ENCODE measurements at places on chromosomes 13 and 19. TPM values are rescaled to one million over a fixed set of nuclear protein-coding genes. Genes with fewer than 3 reads are reported as not detected.

The C13orf42 gene
- total RNA-seq: not detected

The CAPN12 gene
- 3.5 TPM for total RNA-seq

The COL5A3 gene
- total RNA-seq: 0.57 TPM

The KLK11 gene
- total RNA-seq: not detected

DNA sequence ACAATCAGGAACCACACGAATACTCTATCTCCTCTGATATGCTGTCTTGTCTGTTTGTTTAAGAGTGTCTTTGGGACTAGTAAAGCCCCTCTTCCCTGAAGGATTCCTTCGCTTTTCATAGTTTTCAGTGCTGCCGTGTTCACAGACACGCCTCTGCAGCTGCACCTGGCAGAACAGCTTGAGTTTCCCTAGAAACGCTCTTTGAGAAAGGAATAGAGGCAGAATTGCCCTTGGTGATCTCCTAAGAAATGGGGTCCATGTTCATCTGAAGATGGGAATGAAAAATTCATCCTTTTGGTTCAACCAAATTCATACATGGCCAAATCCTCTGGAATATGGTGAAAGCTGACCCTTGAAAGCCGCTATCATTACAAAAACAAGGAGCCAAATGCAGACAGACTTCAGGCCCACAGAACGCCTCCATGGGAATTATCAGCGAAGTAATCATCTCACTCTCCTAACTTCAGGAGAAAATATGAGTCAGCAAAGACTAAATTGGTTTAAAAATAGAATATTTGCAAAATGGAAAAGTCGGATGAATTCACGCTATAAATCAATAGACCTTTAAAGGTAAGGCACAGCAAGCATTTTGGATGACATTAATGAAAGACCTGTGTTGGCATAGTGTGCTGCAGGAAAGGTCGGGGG is 5.5 kb downstream of the SACS start:
- DNase-seq: no peak

GRCh38 chr13:30158774-30159445 is 148.4 kb downstream of the KATNAL1 start:
- DNase-seq: peak; percentile 43

DNA sequence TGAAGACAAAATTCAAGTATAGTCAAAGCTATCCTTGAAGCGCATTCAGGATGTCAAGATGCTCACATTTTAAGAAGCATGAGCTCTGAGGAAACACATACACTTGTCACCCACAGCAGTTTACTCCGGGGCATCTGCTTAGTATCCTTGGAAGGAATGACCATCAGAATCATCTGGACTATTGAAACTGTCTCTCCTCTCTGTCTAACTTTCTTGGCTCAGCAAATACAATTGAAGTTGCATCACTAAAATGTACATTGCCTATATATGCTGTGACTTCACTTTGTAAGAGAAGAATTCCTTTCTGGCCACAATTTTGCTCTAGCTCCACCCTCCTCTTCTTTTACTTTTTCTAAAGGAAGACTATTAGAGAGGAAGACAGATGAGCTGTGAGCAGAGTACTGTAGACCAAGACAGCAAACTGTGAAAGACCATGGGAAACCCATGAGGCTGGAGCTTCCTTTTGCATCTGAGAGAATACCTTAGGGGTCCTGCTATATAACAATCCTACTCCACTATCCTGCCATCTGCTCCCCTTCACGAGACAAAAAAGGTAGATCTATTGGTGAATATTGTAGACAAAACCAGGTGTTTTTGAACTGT is 906.3 kb downstream of the PCDH9 start:
- no peak for DNase-seq

DNA sequence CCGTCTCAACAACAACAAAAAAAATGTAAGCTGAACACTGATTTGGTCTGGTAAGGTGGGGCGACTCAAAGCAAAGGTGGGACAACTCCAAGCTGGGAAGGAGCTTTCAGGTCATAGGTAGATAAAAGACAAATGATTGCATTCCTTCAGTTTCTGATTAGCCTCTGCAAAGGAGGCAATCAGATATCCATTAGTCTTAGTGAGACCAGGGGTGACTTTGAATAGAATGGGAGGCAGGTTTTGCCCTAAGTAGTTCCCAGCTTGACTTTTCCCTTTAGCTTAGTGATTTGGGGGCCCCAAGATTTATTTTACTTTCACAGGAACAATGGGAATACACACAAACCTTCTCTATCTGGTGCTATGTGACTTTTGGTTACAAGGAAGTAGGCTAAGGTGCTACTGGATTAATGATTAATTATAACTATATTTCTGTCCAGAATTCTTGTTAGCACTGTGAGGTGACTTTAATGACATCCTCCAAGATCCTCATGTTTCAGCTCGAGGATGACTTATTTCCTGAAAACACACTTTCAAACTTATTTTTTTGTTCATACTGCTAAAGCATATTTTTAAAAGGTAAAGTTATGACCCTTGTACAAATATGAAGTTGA is 10.6 kb upstream of the MTRF1 start:
- DNase-seq: no peak

- no peak for DNase-seq
These were observed 9.0 kb downstream of the LSM14A start for GRCh38 chr19:34181111-34181864.

DNA sequence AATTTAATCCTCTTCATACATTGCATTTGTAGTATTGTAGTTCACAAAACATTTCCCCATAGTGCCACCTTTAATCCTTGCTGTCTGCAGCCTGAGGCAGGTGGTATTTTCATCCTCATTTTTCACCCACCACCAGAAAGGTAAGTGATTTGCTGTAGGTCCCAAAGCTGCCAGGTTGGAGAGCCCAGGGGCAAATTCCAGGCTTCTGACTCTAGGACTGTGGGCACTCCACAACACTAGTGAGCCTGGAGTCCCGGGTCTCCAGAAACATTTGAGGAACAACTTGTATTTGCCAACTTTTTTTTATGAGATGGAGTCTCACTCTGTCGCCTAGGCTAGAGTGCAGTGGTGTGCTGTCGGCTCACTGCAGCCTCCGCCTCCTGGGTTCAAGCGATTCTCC is 6.2 kb downstream of the ILF3 start:
- DNase-seq: no peak

Measured in activated CD4-positive, alpha-beta T cell treated with anti-CD3 and anti-CD28 coated beads, Interleukin-2, amount 10 ng/mL, durations not matched to agents 7 days and 5 days (primary cell).